RPMI7951 (cell line): ENCODE measurements at places on chromosomes 3 and 15. TPM values are rescaled to one million over a fixed set of nuclear protein-coding genes. Genes with fewer than 3 reads are reported as not detected.
A peak's percentile ranks its signal among the peaks of the same experiment; 100 is the strongest.

GRCh38 chr15:85690561-85691231 is 104.0 kb downstream of the KLHL25 start:
- DNase-seq, result no peak

DNA sequence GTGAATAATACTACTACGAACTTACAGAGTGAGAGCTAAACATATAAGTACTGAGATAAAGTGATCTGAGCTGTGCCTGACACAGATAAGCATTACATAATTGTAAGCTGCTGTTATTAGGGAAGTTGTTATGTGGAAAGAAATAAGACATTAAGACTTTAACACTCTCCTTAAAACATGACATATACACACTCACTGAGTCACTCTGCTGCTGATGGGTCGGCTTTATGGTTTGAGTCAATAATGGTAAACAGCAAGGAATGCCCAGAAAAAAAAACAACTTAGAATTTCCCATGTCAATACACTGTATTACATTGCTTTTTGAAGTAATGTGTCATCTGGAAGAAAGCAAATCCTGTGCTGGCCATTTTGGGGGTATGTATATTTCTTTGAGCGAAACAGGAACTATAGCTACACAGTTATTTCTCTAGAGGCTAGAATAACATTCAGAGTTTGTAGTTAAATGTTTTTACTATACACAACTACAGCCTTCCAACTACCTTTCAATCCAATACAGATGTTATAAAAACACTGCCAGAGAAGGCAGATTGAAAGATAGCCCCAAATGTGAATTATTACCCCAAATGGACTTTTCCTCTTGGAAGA is 22.8 kb upstream of the SPRED1 start:
- no peak for DNase-seq

GRCh38 chr3:194212161-194212844 is 76.4 kb downstream of the HES1 start:
- DNase-seq, result no peak

GRCh38 chr15:61112231-61112630 is 116.9 kb downstream of the RORA start:
- no peak for DNase-seq

DNA sequence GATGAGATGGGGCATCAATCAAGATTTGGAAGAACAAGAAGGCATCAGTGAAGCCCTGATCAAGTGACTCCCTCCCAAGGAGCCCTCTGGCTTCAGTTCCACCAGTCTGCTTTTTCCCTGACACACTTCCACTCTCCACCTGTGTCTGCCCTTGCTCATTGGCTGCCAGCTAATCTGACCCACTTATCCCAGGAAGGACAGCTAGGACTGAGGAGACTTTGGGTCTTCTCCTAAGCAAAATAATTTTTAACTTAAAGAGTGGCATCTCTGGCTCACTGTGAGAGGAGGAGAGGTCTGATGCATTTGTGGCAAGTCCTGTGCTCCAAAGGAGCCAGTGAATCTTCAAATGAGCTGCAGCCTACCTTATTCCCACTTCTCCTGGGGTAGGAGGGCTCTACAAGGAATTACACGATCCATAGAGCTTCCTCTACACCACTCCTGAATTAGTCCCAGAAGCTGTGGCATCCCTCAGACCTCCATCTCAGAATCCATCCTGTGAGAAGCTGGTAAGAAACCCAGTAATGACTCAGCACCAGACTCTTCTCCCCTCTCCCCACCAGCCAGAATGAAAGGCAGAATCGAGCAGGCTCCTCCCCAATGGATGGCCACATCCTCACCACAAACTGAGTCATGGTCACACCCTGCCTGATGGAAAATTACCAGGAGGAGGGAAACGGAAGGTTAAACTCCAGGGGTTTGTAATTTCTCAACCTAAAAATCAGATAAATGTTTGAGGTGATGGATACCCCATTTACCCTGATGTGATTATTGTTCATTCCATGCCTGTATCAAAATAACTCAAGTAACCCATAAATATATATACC is 6.3 kb upstream of the PKM start:
- DNase-seq, result peak; percentile 99

GRCh38 chr3:102143536-102143935 is 291.3 kb upstream of the ZPLD1 start:
- DNase-seq, result no peak

- DNase-seq, result no peak
Measured at GRCh38 chr15:70420086-70420947, 322.6 kb upstream of the TLE3 start.

GRCh38 chr15:45157974-45158373 is 28.2 kb downstream of the DUOX1 start:
- DNase-seq, result peak; percentile 79

PCBP4 gene
- total RNA-seq, result 65.7 and 72.5 TPM in 2 replicates

PLA2G4D gene
- total RNA-seq, result not detected in 2 replicates
